ENCODE measurements at places on chromosomes 13 and 19. TPM values are rescaled to one million over a fixed set of nuclear protein-coding genes. Genes with fewer than 3 reads are reported as not detected.

DNA sequence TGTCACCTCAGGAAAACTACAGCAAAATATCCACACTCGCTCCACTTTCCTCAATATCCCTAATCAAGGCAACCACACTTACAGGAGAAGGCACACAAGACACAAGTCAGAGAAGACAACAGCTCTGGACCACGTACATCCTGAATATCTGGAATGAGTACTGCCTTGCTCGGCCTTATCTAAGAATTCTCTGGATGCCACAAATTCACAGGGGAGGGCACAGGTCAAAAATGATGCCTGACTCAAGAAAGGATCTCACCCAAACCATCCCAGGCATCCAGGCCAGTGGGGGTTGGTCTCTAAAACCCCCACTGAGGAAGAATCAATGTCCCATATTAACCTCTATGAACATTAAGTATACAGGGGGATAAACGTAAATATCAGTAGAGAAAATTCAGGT lies 29.9 kb downstream of the ATP7B start:
- H3K4me1 ChIP-seq = no peaks in the 10 kb centered on the region
- no peak overlapping the region for H3K27ac ChIP-seq
- no peaks in the 10 kb centered on the region for H3K27me3 ChIP-seq
- H3K4me3 ChIP-seq = no peak overlapping the region
- no peak for DNase-seq
- no peaks in the 10 kb centered on the region for H3K36me3 ChIP-seq

GRCh38 chr19:30077851-30078355 lies 135.9 kb downstream of the URI1 start:
- no peak overlapping the region for H3K4me3 ChIP-seq
- H3K36me3 ChIP-seq = no peaks in the 10 kb centered on the region
- H3K4me1 ChIP-seq = no peaks in the 10 kb centered on the region

- H3K36me3 ChIP-seq = peaks cover 7% of the 10 kb centered on the region
- DNase-seq = no peak
- no peak overlapping the region for H3K27ac ChIP-seq
- no peaks in the 10 kb centered on the region for H3K27me3 ChIP-seq
- H3K4me1 ChIP-seq = peaks cover 70% of the 10 kb centered on the region
Observed at GRCh38 chr13:74047931-74048600, 86.1 kb downstream of the KLF12 start.

- H3K27me3 ChIP-seq = no peaks in the 10 kb centered on the region
- no peaks in the 10 kb centered on the region for H3K36me3 ChIP-seq
- H3K27ac ChIP-seq = no peak overlapping the region
- no peak for DNase-seq
Observed at GRCh38 chr13:37652596-37652995, 54.0 kb upstream of the POSTN start.

DNA sequence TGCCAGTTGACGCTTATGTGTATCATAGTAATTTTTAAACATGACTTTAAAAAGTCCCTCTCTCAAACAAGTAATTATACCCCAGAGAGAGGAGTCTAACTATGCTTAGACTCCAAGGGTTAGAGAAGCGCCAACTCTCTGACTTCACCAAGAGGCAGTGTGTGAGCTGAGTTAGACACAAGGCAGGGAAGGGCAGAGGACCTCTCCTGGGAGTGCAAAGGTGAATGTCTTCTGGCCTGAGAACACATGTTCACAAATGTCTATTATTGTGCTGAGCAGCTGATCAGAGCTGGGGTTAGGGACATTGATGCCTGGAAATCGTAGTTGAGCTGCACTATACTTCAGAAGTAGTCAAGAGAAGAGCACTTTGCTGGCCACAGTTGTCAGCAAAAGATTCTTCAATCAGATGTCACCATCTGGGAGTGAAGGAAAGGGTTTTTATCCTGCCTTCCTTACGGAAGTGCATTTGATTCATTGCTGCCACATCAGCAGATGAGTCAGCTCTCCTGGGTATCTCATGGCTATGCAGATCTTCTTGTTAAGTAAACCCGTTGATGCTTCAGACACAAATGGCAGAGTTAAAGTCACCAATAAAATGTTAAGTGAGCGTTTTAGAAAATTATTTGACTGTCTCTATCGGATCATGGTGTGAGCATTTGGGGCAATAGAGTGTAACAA lies 283.2 kb upstream of the ARGLU1 start:
- H3K4me3 ChIP-seq = no peak overlapping the region
- no peak overlapping the region for H3K27ac ChIP-seq
- H3K36me3 ChIP-seq = no peaks in the 10 kb centered on the region
- no peak for DNase-seq
- no peaks in the 10 kb centered on the region for H3K4me1 ChIP-seq
- peaks cover 6% of the 10 kb centered on the region for H3K27me3 ChIP-seq

Gene ZNF17
- 6.3 TPM for total RNA-seq
